Stimulated activated CD4-positive, alpha-beta T cell treated with anti-CD3 and anti-CD28 coated beads, Interleukin-4, amount 100 ng/mL, for 24 hours (primary cell): ENCODE measurements at places on chromosomes 3 and 15.

GRCh38 chr3:89565098-89565497, 457.7 kb downstream of the EPHA3 start:
- DNase-seq = no peak

DNA sequence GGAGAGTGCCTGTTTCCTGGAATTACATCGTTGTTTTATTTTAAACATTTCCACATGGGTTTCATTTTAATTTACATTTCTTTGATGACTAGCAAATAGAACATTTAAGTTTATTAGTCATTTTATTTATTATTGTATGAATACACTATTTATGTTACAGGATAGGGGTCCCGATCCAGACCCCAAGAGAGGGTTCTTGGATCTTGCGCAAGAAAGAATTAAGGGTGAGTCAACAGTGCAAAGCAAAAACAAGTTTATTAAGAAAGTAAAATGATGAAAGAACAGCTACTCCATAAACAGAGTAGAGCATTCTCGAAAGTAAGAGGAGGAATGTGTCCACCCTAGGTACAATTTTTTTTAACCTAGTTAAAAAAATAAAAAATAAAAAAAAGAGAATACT, 539.5 kb downstream of the NAALADL2 start:
- no peak for DNase-seq

- DNase-seq = no peak
These were observed 3.8 kb upstream of the GATA2 start for GRCh38 chr3:128496602-128497304.

DNA sequence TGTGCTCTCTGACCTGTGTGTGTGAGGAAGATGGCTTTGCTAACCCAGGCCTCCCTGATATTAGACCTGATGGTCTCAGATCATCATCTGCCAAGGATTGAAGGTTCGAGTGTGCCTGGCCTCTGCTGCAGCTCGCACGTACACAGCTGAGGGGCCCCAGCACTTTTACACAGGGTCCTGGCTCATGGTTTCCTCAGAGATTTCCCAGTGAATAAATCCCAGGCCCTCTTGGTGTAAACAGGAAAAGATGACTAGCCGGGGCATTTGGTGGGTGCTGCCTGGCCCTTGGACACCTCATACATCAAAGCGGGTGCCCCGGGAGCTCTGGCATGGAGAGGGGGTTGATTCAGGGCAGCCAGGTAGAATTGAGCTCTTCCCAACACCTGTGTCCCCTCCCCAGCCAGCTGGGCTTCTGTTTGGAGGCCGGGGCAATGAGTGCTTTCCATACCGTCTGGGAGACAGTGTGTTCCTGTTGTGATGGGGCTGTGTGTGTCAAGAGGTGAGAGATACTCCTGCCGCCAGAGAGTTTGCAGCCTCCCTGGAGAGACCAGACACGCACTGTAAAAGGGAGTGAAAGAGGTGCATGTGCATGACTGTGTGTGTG, 72.5 kb upstream of the TLE3 start:
- no peak for DNase-seq

- no peak for DNase-seq
These were observed 40.1 kb downstream of the GAP43 start for GRCh38 chr3:115663414-115663813.

DNA sequence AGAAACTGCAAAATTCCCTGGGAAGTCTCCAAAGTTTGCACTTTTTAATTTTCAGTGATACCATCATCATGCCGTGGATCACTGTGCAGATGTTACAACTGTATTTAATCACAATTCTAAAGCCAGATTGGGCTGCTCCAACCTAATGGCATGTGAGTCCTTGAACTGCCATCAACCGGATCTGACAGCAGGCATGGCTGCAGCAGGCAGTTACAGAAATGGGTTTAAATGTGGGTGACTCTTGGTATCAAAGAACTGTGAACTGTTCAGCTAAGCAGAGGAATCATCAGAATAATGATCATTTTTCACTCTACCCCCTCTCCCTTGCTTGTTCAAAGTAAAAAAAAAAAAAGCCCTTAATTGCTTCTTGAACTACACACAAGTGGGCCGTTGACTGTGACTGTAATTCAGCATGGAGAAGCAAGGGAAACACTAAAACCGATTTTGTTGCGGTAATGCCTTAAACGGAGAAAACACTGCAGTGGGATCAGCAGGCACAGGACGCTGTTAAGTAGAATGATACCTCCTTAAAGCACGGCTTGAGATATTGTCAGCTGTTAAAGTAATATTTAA, 152.4 kb downstream of the RORA start:
- DNase-seq = no peak

DNA sequence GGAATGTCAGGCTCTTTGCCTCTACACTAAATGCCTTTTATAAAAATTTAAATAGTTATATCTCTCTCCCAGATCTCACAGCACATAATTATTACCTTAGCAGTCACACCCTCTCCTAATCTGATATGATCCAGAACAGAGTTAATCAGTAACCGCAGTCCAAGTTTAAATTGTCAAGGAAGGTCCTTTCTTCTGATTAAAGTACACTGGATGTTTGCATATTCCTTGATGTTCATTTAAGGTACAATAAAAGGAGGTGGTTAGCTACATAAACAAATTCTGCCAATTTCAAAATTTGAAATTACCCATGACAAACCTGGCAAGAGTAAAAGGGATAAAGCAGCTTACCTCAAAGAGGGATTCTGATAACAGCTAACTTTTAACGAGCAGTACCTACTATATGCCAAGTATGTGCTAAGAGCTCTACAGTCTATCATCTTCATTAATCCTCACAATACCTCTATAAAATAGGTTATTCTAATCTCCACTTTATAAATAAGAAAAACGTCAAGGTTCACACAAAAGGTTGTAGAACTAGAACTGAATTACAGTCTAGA, 4.3 kb downstream of the GOLIM4 start:
- no peak for DNase-seq
